ENCODE measurements at places on chromosomes 2 and 18. TPM values are rescaled to one million over a fixed set of nuclear protein-coding genes. Genes with fewer than 3 reads are reported as not detected.

- no peak for DNase-seq
Observed at GRCh38 chr2:230335461-230335863, 8.5 kb downstream of the SP140L start.

GRCh38 chr18:32346671-32347070, 124.0 kb downstream of the GAREM1 start:
- peak; percentile 36 for DNase-seq

DNA sequence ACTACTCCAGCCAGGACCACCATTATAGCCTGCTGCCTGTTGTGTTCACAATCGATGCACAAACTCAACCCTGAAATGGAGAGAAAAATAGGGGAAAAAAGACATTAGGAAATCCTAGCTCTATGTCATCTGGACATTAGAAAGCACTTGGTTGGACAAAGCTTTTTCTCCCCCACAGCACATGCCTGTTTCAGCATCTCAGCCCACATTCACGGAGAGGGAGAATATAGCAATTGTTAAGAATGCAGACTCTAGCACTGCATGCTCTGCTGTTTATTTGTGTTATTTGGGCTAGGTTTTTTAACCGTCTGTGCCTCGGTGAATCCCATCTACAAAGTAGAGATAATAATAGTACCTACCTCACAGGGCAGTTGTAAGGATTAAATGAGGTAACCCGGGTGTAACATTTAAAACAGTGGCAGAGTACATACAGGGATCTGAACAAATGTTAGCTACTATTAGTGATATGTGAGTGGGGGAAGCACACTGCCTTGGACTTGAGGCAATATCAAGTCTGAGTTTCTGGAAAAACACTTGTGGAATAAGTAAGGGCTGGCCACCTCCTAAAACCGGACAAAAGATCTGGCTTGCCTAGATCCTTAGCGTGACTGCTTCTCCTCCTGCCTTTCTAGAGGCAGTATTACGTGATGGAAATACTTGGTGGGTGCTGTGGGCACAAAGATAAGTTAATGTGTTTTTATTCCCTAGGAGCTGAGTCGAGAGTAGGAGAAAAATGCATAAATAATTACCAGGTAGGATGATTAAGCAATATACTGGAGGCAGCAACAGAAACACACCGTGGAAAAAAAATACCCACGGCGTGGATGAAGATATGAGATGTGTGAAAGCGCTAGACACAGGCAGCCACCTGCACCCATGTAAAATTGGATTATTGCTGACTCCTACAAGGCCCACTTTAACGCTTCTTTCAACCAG, 1.0 kb upstream of the PPP1CB start:
- DNase-seq, result peak; percentile 77

- DNase-seq, result no peak
Observed at GRCh38 chr18:65436430-65436829, 314.4 kb upstream of the CDH7 start.

DNA sequence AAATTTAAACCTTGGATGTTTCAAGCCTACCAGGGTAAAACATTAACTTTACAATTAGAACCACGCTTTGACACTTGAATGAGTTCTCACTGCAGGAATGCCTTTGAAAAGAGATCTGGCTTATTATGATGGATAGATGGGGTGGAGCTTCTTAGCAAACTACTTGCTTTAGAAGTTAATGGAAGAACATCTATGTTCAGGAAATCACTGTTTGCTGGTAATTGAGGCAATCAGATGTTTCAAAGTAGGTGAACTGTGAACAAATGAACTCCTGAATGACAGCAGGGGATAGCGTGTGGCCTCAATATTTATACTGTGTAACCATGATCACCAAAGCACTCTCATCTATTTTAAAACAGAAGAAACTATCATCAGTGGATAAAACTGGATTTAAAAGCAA, 383.6 kb downstream of the PIK3C3 start:
- DNase-seq, result peak; percentile 16

DNA sequence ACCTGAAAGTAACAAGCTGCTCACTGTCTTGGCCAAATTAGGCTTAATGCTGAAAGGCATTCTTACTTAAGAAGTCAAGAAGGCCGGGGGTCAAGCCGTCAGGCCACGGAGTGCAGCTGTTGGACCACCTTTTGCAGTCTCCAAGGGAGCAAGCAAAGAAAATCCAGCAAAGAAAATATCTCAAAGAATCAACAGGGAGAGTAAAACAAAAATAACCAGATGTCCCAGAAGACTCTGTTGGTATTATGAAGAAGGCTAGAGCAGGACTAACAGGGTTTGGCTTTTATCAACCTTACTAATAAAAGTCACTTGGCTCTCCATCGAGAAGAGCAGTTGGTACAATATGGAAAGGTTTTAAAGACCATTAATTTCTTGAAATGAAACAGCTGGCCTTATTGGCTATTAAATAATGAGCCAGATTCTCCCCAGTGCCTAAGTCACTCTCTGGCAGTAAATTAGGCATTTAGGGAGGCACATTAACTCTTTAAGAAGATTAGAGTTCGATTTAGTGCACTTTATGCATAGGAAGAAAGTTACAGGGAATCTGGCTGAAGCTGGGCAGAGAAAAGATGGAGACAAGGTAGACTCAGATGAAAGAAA, 110.8 kb upstream of the NRP2 start:
- DNase-seq, result no peak

- no peak for DNase-seq
Observed at GRCh38 chr2:214107726-214108125, 303.1 kb upstream of the VWC2L start.

- DNase-seq, result no peak
Observed at GRCh38 chr2:137115081-137115794, 349.9 kb downstream of the THSD7B start.

DNA sequence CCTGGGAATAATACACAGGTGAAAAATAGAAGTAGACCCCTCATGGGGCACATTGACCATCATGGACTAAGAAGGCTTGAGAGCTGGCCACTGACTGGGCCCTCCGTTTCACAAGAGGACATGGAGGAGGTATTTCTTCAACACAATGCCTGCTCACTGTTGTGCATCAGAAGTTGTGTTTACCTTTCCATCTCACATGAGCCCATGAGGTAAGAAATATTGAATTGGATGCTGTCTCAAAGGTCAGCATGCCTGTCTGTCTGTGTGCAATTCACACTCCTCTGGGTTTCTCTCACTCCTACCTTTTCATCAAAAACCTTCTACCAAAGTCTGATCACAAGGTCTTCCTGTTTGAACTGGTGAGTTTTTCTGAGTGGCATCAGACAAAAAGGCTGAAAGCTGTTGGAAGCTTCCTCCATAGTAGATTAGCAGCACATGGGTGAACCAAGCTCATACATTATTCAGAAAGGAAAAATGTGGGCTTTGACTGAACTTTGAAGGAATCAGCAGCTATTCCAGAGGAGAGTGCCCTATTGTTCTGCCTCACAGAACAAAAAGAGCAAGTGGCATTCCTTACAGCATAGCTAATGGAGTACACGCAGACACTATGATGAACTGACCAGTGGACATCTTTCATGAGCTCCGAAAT, 143.2 kb upstream of the RND3 start:
- no peak for DNase-seq

- no peak for DNase-seq
Observed at GRCh38 chr2:29166242-29167039, 51.2 kb downstream of the CLIP4 start.

GRCh38 chr18:44824884-44825283, 144.2 kb downstream of the SETBP1 start:
- no peak for DNase-seq

GRCh38 chr18:615773-616172, 19.0 kb downstream of the CLUL1 start:
- peak; percentile 28 for DNase-seq

DNA sequence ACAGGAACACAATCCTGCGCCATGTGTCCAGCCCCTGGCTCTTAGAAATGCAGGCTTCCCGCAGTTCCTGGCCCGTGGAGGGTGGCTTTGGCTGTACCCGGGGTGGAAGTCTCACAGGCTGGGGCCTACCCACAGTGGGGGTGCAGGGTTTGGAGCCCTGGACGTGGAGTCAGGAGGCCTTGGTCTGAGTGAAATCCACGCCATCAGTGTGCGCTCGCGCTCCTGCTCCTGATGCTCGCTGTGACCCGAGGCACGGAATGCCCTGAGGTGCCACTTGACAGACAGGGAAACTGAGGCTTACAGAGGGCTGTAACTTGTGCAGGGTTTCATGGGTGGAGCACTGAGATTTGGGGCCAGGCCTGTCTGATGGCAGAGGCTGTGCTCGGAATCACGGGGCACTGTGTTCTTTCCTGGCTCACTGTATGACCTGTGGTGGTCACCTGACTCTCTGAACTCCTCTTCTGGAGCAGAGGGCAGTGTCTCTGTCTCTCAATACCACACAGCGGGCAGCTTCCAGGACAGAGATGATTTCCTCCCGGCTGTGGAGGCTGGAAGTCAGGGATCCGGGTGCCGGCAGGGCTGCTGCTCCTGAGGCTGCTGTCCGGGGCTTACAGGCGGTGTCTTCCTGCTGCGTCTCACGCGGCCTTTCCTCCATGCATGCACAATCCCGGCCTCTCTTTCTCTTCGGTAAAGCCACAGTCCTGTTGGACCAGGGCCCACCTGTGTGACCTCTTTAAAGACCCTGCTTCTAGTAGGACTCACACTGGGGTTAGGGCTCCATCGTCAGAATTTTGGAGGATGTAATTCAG, 25.9 kb upstream of the ALLC start:
- DNase-seq, result no peak

GRCh38 chr2:130827502-130828251, 9.0 kb upstream of the ARHGEF4 start:
- DNase-seq, result no peak

The ACKR3 gene
- total RNA-seq, result 5.2 TPM

The SIX3 gene
- not detected for total RNA-seq

The DPYSL5 gene
- total RNA-seq, result 0.55 TPM

The ANKRD36 gene
- total RNA-seq, result 60.1 TPM

The FAM110C gene
- 16.8 TPM for total RNA-seq

The OXER1 gene
- total RNA-seq, result not detected

The GTF2A1L gene
- 306 TPM for total RNA-seq

The AQP12B gene
- total RNA-seq, result 0.89 TPM

The ZNF396 gene
- 3.9 TPM for total RNA-seq

The TDRD15 gene
- not detected for total RNA-seq

The IL18RAP gene
- total RNA-seq, result 4.0 TPM

The CABYR gene
- total RNA-seq, result 9.4 TPM

The UGT1A10 gene
- total RNA-seq, result 32.7 TPM

The RNF152 gene
- 17.0 TPM for total RNA-seq

The HOXD12 gene
- total RNA-seq, result not detected

Data from stomach (tissue), 19 donors.